Vagina (tissue), 2 donors: ENCODE measurements at places on chromosomes 7 and 10. TPM values are rescaled to one million over a fixed set of nuclear protein-coding genes. Genes with fewer than 3 reads are reported as not detected.
A peak's percentile ranks its signal among the peaks of the same experiment; 100 is the strongest.

Gene USP6NL
- 23.3 TPM for total RNA-seq

Gene HOXA9
- 13.0 TPM for total RNA-seq

Gene TNKS2
- total RNA-seq = 36.3 TPM

Gene SPAM1
- not detected for total RNA-seq

Gene IFIT1B
- total RNA-seq = not detected

Gene GIMAP7
- 16.0 TPM for total RNA-seq

Gene ELOVL3
- total RNA-seq = not detected

Gene ATOH7
- total RNA-seq = not detected

DNA sequence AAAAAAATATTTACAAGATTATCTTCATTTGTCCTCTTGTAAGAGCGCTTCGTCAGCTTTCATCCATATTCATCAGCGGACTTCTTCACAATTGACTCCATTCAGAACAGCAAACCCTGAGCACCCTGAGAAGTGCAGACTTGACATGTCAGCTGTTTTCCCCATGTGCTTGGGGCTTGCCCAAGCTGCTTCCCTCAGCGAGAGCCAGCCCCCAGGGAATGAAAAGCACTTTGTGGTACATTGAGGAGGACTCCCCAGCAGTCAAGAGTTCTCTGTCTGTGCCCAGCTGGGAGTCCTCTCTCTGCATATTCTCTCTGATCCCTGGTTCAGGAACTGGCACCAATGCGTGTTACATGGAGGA is 22.7 kb downstream of the HKDC1 start:
- DNase-seq = no peak

GRCh38 chr7:47609803-47610452 is 28.0 kb upstream of the TNS3 start:
- no peak for DNase-seq

DNA sequence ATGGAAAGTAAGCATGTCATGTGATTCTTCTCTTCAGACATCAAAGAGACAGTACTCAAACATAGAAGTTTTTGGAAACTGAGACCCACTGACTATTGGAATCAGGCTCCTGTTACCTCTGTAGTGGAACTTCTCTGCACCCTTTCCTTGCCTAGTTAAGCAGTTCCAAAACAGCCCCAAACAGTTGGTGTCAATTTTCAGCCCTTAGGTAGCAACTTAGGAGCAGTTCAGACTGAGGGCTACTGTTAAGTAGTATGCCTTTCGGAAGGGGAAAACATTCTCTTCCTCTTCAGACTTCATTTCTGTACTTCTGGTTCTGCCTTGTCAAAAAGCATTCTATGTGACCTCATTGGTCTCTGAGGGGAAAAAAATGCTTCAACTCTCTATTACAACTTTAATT is 85.7 kb downstream of the ZNF277 start:
- no peak for DNase-seq

DNA sequence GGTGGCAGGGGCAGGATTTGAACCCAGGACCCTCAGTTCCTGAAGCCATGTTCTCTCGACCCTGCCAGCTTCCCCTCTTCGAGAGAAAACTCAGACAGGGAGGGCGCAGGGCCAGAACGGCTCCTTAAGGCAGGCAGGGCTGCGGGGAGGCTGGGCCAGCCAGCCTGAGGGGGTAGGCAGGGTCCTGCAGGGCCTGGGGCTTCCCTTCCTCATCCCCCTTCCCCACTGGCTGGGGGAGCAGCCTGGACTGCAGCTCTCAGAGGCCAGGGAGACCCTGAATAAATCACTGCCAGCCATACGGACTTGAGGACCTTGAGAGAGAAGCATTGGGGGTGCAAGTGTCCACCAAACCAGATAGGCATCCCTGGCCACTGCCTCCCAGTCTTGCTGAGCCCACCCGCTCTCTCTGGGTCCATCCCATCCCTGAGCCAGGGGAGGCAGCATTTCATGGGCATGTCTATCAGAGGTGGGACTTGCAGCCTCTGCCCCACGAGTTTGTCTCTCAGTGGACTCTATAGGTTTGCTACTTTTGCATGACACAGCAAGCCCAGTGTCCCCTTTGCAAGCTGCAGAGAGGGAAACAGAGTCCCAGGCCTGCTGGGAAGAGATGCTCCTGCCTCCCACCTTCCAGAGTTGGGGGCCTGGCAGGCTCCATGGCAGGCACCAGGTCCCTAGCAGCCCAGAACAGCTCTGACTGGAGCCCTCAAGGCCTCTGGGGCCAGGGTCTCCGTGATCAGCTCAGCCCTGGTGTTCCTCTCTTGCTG is 70.9 kb downstream of the MYL10 start:
- peak; percentile 62 for DNase-seq

DNA sequence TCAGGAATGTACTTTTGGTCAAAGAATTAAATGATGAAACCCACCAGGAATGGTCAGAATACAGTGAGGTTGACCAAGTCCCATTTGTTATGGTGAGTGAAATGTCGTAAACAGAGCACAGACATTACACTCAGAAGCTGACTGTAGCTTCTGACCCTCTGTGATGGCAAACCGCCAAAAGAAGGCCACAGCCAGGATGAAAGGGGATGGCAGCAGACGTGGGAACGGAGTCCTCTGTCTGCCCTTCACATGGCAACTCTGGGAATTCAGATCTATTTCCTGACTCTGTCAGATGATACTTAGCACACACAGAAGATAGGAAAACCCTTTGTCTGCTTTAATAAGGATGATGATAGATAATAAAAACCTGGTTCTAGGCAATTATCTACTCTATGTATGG is 757.1 kb downstream of the SORCS3 start:
- DNase-seq = no peak

GRCh38 chr7:109964780-109965179 is 1126.1 kb upstream of the LRRN3 start:
- DNase-seq = no peak

GRCh38 chr10:88064608-88065382 is 201.4 kb downstream of the PTEN start:
- DNase-seq = no peak

- DNase-seq = no peak
These were observed 41.6 kb upstream of the LYZL2 start for GRCh38 chr10:30671026-30671616.

DNA sequence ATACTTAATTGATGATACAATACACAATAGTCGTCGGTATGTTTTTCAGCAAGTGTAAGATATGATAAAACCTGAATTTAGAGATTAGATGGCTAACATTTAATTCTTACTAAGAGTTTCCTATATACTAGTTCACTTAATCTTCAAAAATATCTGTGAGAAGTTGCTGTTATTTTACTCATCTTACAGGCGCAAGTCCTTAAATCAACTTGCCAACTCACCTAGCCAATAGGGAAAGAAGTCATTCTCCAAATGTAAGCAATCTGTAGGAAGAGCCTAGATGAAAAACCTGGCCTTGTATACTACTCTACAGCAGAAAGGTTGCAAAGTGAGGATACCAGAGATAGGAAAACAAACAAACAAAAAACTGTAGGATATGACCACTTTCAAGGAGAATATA is 10.6 kb downstream of the CD36 start:
- no peak for DNase-seq

GRCh38 chr7:158645842-158646241 is 58.2 kb upstream of the PTPRN2 start:
- no peak for DNase-seq

GRCh38 chr7:18231854-18232253 is 204.2 kb upstream of the PRPS1L1 start:
- no peak for DNase-seq
